Glutamatergic neuron (in vitro differentiated cells): ENCODE measurements at places on chromosomes 5 and 9. TPM values are rescaled to one million over a fixed set of nuclear protein-coding genes. Genes with fewer than 3 reads are reported as not detected.
A peak's percentile ranks its signal among the peaks of the same experiment; 100 is the strongest.

Gene NRARP
- 15.2 TPM for total RNA-seq

Gene GABRA6
- not detected for total RNA-seq

Gene TMEM174
- total RNA-seq, result not detected

Gene SLC6A18
- total RNA-seq, result not detected

DNA sequence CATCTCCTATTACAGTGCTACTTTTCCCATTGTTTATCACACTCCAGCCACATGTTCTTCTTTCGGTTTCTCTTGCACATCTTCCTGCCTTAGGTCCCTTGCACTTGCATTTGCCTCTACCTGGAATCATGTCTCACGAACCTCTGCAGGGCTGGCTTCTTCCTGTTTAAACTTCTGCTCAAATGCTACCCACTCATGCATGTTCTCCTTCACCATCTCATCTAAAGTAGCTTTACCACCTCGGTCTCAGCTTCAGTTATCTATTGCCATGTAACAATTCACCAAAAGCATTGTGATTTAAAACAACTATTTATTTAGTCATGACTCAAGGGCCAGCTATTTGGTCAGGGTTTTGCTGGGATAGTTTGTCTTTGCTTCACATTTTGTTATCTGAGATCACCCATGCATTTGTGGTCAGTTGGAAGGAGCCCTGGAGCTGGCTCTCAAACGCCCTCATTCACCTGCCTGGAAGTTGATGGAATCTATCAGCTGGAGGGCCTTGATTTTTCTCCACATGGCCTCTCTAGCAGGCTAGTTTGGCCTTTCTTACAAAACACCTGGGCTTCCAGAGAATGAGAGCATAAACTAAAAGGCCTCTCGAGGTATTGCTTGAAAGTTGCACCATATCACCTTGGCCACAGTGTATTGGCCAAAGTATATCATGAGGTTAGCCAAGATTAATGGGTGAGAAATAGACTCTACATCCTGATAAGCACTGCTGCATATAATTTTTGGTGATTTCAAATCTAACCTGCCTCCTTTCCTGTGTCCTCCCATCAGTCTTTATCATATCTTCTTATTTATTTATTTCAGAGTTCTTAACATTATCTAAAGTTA lies 21.4 kb downstream of the SPINK1 start:
- no peaks in the 10 kb centered on the region for H3K4me1 ChIP-seq
- no peak overlapping the region for H3K27ac ChIP-seq
- no peaks in the 10 kb centered on the region for H3K27me3 ChIP-seq
- H3K36me3 ChIP-seq, result no peaks in the 10 kb centered on the region

GRCh38 chr5:120499876-120500563 lies 35.9 kb downstream of the PRR16 start:
- H3K27ac ChIP-seq, result no peak overlapping the region
- no peaks in the 10 kb centered on the region for H3K36me3 ChIP-seq
- H3K4me1 ChIP-seq, result no peaks in the 10 kb centered on the region

DNA sequence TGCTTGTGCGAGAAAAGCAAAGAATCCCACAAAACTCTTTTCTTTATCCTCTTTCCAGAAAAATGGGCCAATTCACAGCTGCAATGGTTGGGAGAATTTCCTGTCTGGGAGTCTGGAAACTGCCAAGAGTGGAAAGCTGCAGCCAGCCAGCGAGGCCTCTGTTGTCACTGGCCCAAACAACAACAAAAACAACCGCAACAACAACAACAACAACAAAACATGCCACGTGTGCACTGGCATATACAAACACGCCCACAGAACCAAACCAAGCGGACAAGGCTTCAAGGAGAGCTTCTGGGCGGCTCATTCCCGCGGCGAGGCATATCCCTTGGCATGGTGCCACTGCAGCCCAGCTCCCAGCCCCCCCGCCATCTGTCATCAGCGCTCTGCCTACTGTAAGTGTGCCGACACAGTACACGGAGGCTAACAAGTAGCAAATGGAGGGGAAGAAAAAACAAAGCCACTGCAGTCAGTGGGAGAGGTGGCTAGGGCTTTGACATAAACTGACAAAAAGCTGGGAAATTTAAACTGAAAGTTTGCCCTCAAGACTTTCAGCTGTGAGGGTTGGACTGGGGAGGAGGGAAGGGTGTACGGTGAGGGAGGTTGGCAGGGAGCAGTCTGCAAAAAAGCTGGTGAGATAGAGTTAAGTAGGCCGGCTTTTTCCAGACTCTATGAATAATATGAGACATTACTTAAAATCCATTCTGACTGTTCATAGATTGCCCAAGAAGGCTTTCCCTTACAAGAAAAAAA lies 165.0 kb upstream of the ZNF462 start:
- no peaks in the 10 kb centered on the region for H3K27me3 ChIP-seq
- peak overlapping the region; percentile 19 for H3K4me3 ChIP-seq

Gene SNCAIP
- total RNA-seq, result 6.7 TPM

DNA sequence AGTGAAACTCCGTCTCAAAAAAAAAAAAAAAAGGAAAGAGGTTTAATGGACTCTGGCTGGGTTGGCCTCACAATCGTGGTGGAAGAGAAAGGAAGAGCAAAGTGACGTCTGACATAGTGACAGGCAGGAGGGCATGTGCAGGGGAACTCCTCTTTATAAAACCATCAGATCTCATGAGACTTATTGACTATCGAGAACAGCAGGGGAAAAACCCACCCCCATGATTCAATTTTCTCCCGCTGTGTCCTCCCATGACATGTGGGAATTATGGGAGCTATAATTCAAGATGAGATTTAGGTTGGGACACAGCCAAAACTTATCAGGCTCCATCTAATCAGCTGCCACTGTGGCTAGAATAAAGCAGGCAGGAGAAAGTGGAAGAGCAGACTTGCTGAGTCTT lies 610.4 kb upstream of the NUDT12 start:
- no peaks in the 10 kb centered on the region for H3K36me3 ChIP-seq
- DNase-seq, result no peak
- H3K27ac ChIP-seq, result no peak overlapping the region
- H3K27me3 ChIP-seq, result peaks cover 1% of the 10 kb centered on the region
- no peak overlapping the region for H3K4me3 ChIP-seq

- no peak for DNase-seq
- no peak overlapping the region for H3K27ac ChIP-seq
- peaks cover 1% of the 10 kb centered on the region for H3K27me3 ChIP-seq
- H3K36me3 ChIP-seq, result no peaks in the 10 kb centered on the region
- no peak overlapping the region for H3K4me3 ChIP-seq
Observed at GRCh38 chr5:35160486-35161116, 69.7 kb downstream of the PRLR start.
